Pulmonary artery endothelial cell (primary cell): ENCODE measurements at places on chromosomes 2 and 18. TPM values are rescaled to one million over a fixed set of nuclear protein-coding genes. Genes with fewer than 3 reads are reported as not detected.

CTNNA2 gene
- not detected in 2 replicates for total RNA-seq

ADD2 gene
- total RNA-seq, result 2.6 and 4.6 TPM in 2 replicates

PDE11A gene
- under 0.01 and 0.04 TPM in 2 replicates for total RNA-seq

DCDC2C gene
- not detected in 2 replicates for total RNA-seq

FRZB gene
- total RNA-seq, result 0.04 TPM in 1 of 2 replicates, not detected in the other

STARD6 gene
- total RNA-seq, result 0.33 TPM in 1 of 2 replicates, not detected in the other

TUBB6 gene
- 1,098 and 2,325 TPM in 2 replicates for total RNA-seq

EHD3 gene
- total RNA-seq, result 1.7 and 4.1 TPM in 2 replicates

GRP gene
- not detected in 2 replicates for total RNA-seq

TMEM127 gene
- total RNA-seq, result 17.1 and 22.4 TPM in 2 replicates

SLC9A4 gene
- not detected in 2 replicates for total RNA-seq

NT5DC4 gene
- total RNA-seq, result not detected in 2 replicates

DOCK10 gene
- 21.9 and 25.4 TPM in 2 replicates for total RNA-seq

SLC9A2 gene
- 0.04 TPM in 1 of 2 replicates, not detected in the other for total RNA-seq

C2orf72 gene
- total RNA-seq, result not detected in 2 replicates

PLCL1 gene
- 2.3 and 4.4 TPM in 2 replicates for total RNA-seq

ALLC gene
- total RNA-seq, result not detected in 2 replicates

UGT1A5 gene
- total RNA-seq, result not detected in 2 replicates

EPAS1 gene
- total RNA-seq, result 69.8 and 115 TPM in 2 replicates

LRRTM1 gene
- total RNA-seq, result not detected in 2 replicates

SCYGR8 gene
- total RNA-seq, result not detected in 2 replicates

ADAM23 gene
- 5.1 and 15.3 TPM in 2 replicates for total RNA-seq

OTX1 gene
- total RNA-seq, result 0.11 and 0.33 TPM in 2 replicates

GPR17 gene
- total RNA-seq, result not detected in 2 replicates

GLI2 gene
- not detected in 2 replicates for total RNA-seq

NPHP1 gene
- 2.7 and 4.8 TPM in 2 replicates for total RNA-seq

TUBA3E gene
- total RNA-seq, result not detected in 2 replicates

CIB4 gene
- not detected in 2 replicates for total RNA-seq

CAVIN2 gene
- 119 and 193 TPM in 2 replicates for total RNA-seq

CXCR4 gene
- 30.5 and 126 TPM in 2 replicates for total RNA-seq

RBM43 gene
- total RNA-seq, result 4.2 and 4.3 TPM in 2 replicates

CPS1 gene
- 3.9 and 18.0 TPM in 2 replicates for total RNA-seq

KCNIP3 gene
- total RNA-seq, result 0.33 and 0.35 TPM in 2 replicates

ANTXR1 gene
- total RNA-seq, result 8.8 and 10.1 TPM in 2 replicates

TTC32 gene
- total RNA-seq, result 6.2 and 6.4 TPM in 2 replicates

MAL gene
- total RNA-seq, result not detected in 2 replicates

POTEI gene
- 0.07 TPM in 2 replicates for total RNA-seq

ATP5F1A gene
- total RNA-seq, result 837 and 857 TPM in 2 replicates

WDR12 gene
- total RNA-seq, result 29.5 and 49.3 TPM in 2 replicates

FAM110C gene
- 0.26 TPM in 1 of 2 replicates, not detected in the other for total RNA-seq

GPR75 gene
- 0.92 and 1.8 TPM in 2 replicates for total RNA-seq

MAPK4 gene
- not detected in 2 replicates for total RNA-seq

TFPI gene
- 243 and 305 TPM in 2 replicates for total RNA-seq

SP140L gene
- 8.2 and 12.1 TPM in 2 replicates for total RNA-seq

SULT1C4 gene
- total RNA-seq, result 4.8 and 7.0 TPM in 2 replicates
